Fibroblast of the aortic adventitia (primary cell): ENCODE measurements at places on chromosomes 1 and 21. TPM values are rescaled to one million over a fixed set of nuclear protein-coding genes. Genes with fewer than 3 reads are reported as not detected.

- DNase-seq, result peak; percentile 20
These were observed 41.0 kb downstream of the CRYAA start for GRCh38 chr21:43209575-43210453.

- peak; percentile 24 for DNase-seq
These were observed 890.6 kb downstream of the KCNT2 start for GRCh38 chr1:195717651-195718050.

GRCh38 chr1:15489052-15489736 is 13.3 kb downstream of the CELA2B start:
- no peak for DNase-seq

DNA sequence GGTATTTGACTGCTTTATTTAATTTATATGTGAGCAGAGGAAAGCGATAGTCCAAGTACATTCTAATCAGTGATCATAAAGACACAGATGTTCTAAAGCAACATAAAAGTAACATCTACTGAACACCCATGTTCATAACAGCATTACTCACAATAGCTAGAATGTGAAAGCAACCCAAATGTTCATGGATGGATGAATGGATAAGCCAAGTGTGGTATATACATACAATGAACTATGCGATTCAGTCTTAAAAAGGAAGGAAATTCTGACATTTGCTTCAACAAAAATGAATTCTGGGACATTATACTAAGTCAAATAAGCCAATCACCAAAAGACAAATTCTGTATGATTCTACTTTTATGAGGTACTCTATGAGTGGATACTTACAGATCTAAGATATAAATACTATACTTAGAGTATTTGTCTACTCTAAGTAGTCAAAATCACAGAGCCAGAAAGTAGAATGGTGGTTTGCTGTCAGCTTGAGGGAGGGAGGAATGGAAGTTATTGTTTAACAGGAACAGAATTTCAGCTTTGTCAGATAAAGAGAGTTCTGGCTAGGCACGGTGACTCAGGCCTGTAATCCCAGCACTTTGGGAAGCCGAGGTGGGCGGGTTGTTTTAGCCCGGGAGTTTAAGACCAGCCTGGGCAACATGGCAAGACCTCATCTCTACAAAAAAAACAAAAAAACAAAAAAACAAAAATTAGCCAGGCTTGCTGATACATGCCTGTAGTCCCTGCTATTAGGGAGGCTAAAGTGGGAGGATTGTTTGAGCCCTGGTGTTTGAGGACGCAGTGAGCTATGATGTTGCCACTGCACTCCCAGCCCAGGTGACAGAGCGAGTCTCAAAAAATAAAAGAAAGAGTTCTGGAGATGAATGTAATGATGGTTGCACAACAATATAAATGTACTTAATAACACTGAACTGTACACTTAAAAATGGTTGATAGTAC is 79.7 kb upstream of the ARHGAP29 start:
- DNase-seq, result peak; percentile 74

DNA sequence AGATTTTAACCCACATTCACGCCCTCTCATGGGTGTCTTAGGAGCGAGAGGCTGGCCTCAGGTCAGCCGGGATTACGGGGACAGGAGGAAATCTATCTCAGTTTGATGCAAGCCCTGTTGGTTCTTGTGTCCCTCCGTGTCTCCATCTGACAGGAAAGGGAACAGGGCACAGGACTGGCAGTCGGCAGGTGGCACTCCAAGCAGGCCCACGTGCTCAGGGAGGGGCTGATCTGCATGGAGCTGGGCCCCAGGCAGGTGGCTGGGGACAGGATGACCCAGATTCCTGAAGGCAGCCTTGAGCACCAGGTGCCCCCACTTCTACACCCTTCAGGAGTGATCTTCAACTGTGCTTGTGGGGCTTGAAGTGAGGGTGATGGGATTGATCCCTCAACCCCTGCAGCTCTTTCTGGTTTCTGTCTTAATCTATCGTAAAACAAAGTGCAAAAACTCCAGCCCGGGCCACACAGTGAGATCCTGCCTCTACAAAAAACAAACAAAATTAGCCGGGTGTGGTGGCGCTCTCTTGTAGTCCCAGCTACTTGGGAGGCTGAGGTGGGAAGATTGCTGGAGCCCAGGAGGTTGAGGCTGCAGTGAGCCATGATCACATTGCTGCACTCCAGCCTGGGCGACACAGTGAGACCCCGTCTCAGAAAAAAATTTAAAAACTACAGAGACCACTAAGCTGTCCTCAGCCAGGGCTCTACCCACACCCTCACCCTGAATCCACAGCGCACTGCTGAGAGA is 8.3 kb downstream of the PLEKHG5 start:
- DNase-seq, result no peak

GRCh38 chr1:209785592-209785991 is 1.2 kb upstream of the C1orf74 start:
- DNase-seq, result no peak

DNA sequence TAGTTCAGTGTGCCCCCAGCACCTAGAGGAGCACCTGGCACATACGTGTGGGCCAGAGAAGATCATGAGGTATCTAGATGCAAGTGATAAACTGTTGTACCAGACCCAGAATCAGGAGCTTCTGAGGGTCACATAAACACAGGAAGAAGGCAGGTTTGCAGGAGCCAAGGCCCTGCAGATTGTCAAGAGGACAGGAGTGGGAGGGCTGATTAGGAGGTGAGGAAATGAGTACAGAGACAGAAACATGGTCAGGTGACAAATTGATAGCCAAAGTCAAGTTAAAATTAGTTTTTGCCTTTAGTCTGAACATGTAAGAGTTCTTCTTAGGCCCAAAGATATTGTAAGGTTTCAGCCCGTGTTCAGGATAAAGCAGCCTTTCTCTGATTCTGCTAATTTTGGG is 14.0 kb upstream of the TRAF3IP3 start:
- no peak for DNase-seq

- DNase-seq, result no peak
These were observed 26.2 kb upstream of the CD1A start for GRCh38 chr1:158227904-158228623.

DNA sequence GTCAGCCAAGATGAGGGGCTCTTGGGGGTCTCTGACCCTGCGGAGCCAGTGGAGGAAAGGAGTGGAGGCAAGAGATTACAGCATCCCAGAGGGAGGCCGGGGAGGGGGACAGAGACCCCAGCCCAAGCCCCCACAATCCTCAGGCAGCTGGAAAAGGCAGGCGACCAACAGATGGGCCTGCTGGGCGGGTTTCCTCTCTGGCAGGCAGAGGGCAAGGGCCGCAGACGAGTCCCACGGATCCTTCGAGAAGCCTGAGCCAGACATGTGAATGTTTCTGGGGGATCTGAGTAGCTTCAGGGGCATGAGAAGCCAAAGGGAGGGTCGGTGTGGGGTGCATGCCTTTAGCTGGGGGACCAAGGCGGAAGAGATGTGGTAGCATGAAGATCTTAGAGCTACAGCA is 2.1 kb upstream of the PLEKHA6 start:
- no peak for DNase-seq

GRCh38 chr21:36654324-36654723 is 44.6 kb upstream of the SIM2 start:
- no peak for DNase-seq

DNA sequence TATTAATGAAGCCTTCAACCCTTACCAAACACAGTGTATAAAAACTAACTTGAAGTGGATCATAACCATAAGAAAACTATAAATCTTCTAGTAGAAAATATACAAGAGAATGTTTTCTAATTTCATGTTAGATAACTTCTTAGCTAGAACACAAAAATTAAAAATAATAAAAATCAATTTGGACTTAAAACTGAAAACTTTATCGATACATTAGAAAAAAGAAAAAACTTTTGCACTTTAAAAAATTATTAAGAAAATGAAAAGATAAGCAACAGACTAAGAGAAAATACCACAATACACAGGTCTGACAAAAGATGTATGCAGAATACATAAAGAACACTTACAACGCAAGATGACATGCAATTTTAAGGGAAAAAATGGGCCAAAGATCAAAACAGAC is 8.7 kb downstream of the COP1 start:
- DNase-seq, result no peak

DNA sequence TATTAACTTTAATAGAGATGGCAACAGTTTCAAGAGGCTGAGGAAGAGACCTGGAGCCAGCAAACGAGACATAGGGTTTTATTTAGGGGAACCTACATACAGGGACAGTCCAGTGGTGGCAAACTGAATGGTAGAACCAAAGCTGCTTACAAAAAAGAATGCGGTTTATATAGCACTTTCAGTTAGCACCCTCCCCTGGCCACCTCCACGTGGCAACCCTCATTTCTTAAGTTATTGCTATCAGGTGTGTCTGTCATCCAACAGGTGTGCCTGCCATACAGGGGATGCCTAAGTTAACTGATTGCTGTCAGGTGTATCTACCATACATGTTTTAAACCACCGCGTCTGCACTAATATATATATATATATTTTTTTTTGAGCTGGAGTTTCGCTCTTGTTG is 129.2 kb upstream of the DUSP10 start:
- DNase-seq, result no peak

The RBM11 gene
- not detected in 2 replicates for total RNA-seq

The SSU72 gene
- total RNA-seq, result 42.8 and 78.2 TPM in 2 replicates

The RHCE gene
- total RNA-seq, result 0.27 and 0.33 TPM in 2 replicates

The LGR6 gene
- not detected in 2 replicates for total RNA-seq

The MYOG gene
- not detected in 2 replicates for total RNA-seq

The CELSR2 gene
- 0.36 and 0.90 TPM in 2 replicates for total RNA-seq

The AADACL3 gene
- total RNA-seq, result not detected in 2 replicates
